ENCODE measurements at places on chromosomes 4 and X.

- DNase-seq = no peak
Observed at GRCh38 chr4:74638689-74639088, 155.6 kb downstream of the BTC start.

GRCh38 chr4:156241896-156242295 lies 288.2 kb upstream of the CTSO start:
- DNase-seq = no peak

- no peak for DNase-seq
Observed at GRCh38 chr4:40414673-40415072, 79.5 kb downstream of the CHRNA9 start.

- DNase-seq = no peak
Observed at GRCh38 chr4:18675586-18676525, 654.3 kb upstream of the LCORL start.

DNA sequence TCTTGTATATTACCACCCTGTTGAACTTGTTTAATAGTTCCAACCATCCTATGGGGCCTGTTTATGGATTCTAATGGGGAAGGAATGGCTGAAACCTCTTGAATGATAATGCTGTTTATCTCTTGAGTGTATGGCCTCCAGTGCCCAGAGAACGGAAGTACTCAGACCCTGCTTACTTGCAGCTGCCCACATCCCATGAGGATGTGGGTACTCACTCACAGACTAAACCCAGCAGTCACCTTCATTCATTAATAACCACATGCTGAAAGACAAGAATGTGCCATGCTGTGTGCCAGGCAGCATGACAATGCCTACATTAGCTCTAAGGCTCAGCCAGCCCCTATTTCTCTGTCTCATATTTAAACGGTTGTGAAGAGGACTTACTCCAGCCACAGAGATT lies 5.9 kb upstream of the ARMCX5 start:
- DNase-seq = no peak

GRCh38 chrX:13836575-13836974 lies 19.7 kb upstream of the GPM6B start:
- no peak for DNase-seq

- DNase-seq = no peak
Observed at GRCh38 chrX:150954951-150955350, 28.2 kb upstream of the HMGB3 start.

- no peak for DNase-seq
Observed at GRCh38 chr4:75046641-75047040, 113.7 kb downstream of the PARM1 start.

DNA sequence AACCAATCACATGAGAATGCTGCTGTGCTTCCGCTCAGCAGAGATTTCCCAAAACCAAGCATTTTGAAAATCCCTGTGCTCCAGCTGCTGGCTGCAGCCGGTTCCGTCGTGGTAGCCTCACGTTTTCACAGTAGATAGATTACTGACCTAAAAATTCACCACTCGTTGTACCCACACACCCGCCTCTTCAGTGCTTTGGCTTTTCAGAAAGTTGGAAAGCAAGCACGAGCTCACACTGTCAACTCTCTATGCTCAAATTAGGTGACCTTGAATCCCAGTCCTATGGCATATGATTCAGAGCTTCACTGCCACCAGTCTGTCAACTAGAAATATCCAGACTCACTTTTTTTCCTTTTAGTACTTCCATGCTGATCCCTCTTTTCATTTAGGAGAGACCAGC lies 168.9 kb downstream of the DCTD start:
- no peak for DNase-seq

GRCh38 chrX:9482408-9482807 lies 17.6 kb downstream of the TBL1X start:
- no peak for DNase-seq

DNA sequence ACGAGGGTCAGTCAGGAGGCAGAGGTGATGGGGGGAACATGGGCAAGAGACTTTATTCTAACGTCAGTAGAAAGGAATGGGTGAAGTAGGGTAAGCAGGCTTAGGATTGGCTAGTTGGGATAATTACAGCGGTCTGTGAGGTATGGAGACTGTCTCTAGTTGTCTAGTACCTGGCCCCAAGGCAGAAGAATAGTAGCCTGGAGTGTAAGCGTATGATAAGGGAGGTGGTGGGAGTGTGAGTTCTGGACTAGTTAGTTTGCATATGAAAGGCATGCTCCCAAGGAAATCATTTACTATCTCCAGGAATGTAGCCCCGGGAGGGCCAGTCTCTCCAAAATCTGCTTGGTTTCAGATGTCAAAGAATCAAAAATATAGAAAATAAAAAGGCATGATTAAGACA lies 219.6 kb upstream of the ANXA3 start:
- no peak for DNase-seq

GRCh38 chr4:168167714-168168284 lies 75.5 kb downstream of the ANXA10 start:
- DNase-seq = no peak
